Aorta (tissue), 5 donors: ENCODE measurements at places on chromosomes 11 and 22. TPM values are rescaled to one million over a fixed set of nuclear protein-coding genes. Genes with fewer than 3 reads are reported as not detected.

DNA sequence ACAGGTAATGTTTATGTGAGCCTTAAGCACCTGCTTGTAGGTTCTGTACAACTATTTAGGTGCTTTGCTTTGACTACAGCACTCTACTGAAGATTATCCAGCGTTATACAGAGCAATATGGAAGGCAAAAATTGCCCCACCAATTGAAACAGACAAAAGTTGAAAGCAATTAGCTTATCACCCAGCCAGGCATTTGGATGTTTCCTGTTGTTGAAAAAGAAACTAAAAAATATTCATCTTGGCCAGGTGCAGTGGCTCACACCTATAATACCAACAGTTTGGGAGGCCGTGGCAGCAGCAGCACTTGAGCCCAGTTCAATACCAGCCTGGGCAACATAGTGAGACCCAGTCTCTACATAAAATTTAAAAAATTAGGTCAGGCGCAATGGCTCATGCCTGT lies 18.5 kb downstream of the ATL3 start:
- DNase-seq = no peak

DNA sequence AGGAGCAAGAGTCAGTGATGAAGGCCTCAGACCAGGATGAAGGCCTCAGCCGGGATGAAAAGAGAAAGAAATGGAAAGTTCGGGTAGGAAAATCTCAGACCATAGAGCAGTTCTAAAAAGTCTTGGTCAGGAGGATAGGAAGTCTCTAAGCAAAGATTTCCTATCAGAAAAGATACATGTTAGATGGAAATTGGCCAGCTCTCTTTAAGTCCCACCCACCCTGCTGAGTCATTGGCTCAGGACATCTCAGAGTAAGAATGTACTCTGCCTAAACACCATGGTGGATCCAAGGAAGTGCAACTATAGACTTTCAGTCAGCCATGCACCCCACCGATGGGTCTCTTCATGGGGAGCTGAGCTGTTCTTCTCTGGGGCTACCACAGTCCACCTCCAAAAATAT lies 4.4 kb downstream of the OR8B3 start:
- DNase-seq = no peak

DNA sequence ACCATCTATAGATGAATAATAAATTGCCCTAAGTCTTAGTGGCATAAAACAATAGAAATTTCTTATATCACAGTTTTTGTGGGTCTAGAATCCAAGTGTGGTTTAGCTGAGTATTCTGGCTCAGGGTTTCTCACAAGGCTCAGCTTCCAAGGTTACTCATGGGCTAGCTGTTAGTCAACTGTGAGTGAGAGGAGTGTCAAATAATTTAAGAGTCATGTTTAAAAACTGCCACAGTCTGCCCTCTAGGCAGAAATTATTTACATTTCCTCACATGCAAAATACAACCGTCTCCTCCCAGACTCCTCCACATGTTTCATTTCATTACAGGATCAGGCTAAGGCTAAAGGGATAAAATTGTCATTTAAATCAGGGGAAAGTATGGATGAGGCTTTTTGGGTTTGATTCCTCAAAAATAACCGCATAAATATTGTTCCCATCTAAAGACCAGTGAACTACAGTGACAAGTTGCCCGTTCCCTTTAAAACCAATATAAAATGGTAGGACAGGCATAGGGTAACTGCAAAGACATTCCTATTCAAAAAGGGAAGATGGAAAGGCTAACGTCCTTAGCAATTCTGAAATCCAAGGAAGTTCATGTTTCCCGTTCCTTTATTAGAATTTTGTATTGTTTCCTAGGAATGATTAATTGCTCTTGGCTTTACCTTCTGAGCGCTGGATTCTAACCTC lies 324.3 kb downstream of the DYNC2H1 start:
- DNase-seq = no peak

DNA sequence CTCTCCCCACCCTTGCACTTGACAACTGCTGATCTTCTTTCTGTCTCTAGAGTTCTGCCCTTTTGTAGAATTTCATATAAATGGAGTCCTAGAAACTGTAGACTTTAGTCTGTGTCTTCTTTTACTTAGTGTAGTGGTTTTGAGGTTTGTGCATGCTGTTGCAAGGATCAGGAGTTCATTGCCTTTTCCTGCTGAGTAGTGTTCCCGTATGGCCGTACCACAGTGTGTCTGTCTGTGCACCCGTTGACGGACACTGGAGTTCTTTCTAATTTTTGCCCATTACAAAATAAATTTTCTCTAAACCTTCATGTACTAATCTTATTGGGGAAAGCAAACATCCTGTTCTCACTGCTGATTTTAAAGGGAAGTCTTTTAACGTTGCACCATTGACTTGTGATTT lies 138.1 kb downstream of the TBC1D22A start:
- DNase-seq = no peak

- no peak for DNase-seq
Observed at GRCh38 chr11:129698212-129698611, 117.4 kb upstream of the TMEM45B start.

- DNase-seq = no peak
Observed at GRCh38 chr22:25347752-25348102, 128.3 kb downstream of the CRYBB2 start.

DNA sequence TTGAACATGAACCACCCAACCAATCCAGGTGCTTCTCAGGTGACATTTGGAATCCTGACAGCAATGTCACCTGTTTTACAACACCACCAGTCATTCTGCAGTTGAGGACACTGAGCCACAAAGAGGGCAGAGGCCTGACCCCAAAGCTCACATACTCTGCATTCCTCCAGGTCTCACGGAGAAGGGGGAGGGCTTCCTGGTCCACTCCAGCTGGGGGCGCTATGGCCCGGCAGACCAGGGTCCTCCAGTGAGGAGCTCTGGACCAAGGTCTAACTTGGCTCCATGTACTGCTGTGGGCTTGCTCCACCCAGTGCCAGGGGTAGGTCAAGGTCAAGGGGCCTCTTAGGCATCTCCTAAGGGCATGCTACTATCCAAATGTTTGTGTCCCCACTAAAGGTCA lies 1.5 kb upstream of the PNPLA3 start:
- DNase-seq = no peak

GRCh38 chr22:27919942-27920755 lies 1.1 kb upstream of the PITPNB start:
- DNase-seq = no peak

- DNase-seq = peak; percentile 98
Observed at GRCh38 chr11:65418681-65419459, 3.7 kb upstream of the NEAT1 start.

- DNase-seq = no peak
Observed at GRCh38 chr11:126978911-126979310, 21.7 kb downstream of the KIRREL3 start.

GRCh38 chr11:19598456-19598855 lies 114.2 kb upstream of the NAV2 start:
- DNase-seq = no peak

The SPI1 gene
- 37.8 TPM for polyA plus RNA-seq

The RIBC2 gene
- 0.31 TPM for polyA plus RNA-seq

The TSPAN18 gene
- 1.2 TPM for polyA plus RNA-seq

The BTG4 gene
- polyA plus RNA-seq = not detected
